B cell (primary cell): ENCODE measurements at places on chromosomes 4 and X. TPM values are rescaled to one million over a fixed set of nuclear protein-coding genes. Genes with fewer than 3 reads are reported as not detected.

KDR gene
- not detected in 2 replicates for total RNA-seq

MAGEB3 gene
- not detected in 2 replicates for total RNA-seq

CXXC4 gene
- not detected in 2 replicates for total RNA-seq

MSX1 gene
- not detected in 2 replicates for total RNA-seq

ETDB gene
- not detected in 2 replicates for total RNA-seq

GPR119 gene
- total RNA-seq, result not detected in 2 replicates

PLRG1 gene
- total RNA-seq, result 77.3 and 79.0 TPM in 2 replicates

FOXP3 gene
- not detected in 2 replicates for total RNA-seq

HDX gene
- 2.6 and 3.2 TPM in 2 replicates for total RNA-seq
